T1000 (cell line): ENCODE measurements at places on chromosomes 5 and 9.

- DNase-seq = no peak
These were observed 46.4 kb upstream of the STK32A start for GRCh38 chr5:147188200-147189108.

DNA sequence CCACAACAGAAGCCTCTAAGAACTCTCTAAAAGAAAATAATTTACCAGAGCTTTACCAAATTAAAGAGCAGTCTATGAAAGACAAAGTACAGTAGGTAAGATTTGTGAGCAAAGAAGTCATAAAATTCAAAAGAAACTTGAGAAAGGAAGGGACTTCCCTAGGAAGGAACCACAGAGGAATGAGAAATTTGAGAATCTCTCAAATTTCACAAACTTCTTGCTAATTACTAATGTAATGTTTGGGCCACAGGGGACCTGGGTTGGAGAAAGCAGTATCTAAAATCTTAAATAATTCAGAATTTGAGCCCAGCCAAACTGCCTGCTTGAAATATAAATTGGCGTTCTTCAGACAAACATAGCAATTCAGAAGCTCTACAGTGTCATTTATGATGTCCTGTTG lies 225.0 kb upstream of the PRR16 start:
- DNase-seq = no peak

GRCh38 chr5:72355706-72356299 lies 35.6 kb downstream of the PTCD2 start:
- DNase-seq = no peak

- no peak for DNase-seq
These were observed 301.7 kb upstream of the PCSK5 start for GRCh38 chr9:75588808-75589207.

GRCh38 chr5:95958310-95959014 lies 3.2 kb downstream of the ELL2 start:
- DNase-seq = no peak

DNA sequence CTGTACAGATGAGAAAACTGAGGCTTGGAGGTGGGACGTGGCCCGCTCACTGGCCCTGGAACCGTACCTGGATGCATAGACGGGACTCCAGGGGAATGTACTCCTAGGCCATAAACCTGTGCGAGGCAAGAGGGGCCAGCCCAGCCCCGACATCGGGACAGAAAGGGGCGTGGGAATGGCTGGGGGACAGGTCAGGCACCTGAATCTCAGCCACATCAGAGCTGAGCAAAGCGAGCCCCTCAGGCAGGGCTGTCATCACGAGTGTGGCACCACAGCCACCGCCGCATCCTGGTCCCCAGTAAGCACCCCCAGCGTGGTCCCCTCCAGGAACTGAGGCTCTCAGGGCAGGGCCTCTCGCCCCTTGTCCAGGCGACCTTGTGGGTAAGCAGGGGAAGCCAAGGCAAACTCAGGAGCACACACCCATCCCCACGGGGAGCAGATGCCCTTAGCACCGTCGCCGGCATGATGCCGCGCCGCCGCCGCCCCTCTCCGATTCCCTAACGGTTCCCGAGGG lies 16.5 kb downstream of the NACC2 start:
- no peak for DNase-seq

- DNase-seq = no peak
These were observed 23.1 kb upstream of the FOXD1 start for GRCh38 chr5:73471654-73472053.

GRCh38 chr9:94860678-94861588 lies 134.4 kb downstream of the AOPEP start:
- DNase-seq = no peak

DNA sequence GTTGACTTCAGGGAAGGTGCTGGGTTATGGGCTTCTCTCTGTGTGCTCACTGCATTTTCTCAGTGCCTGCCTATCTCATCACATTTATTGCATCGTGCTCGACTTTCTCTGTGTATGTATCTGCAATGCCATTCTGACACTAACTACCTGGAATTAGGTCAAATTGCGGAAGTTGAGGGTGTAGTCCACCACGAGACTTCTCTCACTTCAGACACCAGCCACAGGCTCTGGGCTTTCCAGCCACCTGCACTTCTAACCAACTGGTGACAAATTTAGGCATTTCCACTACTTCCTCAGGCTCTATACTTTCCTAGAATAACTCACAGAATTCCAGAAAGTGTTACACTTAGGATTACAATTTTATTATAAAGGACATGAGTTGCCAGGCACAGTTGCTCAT lies 188.6 kb upstream of the ZNF608 start:
- DNase-seq = no peak

DNA sequence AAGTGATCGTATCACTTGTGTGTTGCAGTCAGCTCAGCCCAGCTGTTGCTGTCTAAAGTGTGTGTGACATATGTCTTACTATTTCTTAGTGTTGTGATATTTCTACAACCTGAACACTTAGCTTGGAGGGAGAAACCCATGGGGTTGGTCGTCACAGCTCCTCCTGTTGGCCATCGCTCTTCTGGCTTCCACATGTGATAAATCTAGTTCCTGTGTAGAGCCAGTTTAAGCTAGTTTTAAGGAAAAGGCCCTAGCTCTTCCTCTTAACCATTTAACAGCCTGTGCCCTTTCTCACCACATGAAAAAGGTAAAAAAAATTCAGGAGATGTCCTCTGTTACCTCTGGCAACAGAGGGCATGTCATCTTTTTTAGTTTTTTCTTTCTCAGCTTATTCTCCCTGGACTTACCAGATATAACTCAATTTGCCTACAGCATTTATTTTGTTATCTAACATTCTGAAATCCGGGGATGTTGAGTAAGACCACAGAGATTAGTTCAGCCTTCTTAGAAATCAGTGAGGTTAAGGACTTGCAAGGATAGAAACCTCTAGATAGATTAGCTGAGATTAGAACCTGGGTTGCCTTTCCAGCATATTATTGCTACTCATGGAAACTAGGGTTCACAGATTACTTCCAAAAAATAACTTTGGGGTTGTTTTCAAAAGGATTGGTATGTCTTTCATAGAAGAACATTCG lies 100.4 kb downstream of the GAPVD1 start:
- DNase-seq = no peak

GRCh38 chr5:9692576-9692975 lies 62.4 kb upstream of the TAS2R1 start:
- DNase-seq = no peak

DNA sequence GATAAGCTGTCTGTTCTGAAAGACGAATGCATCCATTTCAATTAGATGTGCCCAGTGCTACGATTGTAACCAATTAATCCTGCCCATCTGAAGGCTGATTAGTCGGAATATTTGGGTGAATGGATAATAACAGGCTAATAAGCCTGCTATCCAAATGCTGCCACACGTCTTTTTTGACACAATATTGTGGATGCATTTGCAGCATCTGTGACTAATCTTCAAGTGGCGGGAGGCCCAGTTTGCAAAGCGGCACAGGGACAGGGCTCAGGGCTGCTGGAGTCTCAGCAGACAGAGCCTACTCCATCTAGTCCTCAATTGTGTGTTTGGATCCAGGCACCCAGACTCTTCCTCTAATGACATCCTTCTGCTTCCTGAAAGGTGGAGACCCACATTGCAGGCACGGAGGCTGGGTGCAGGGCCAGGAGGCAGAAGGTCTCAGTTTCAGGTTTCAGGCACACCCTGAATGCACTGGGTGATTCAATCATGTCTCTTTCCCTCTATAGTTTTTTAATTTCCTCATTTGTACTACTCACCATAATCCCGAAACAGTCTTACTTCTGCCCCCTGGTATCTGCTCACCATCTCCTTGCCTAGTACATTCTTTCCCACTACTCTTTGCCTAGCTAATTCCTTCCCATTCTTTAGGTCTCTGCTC lies 169.6 kb downstream of the ASTN2 start:
- no peak for DNase-seq

DNA sequence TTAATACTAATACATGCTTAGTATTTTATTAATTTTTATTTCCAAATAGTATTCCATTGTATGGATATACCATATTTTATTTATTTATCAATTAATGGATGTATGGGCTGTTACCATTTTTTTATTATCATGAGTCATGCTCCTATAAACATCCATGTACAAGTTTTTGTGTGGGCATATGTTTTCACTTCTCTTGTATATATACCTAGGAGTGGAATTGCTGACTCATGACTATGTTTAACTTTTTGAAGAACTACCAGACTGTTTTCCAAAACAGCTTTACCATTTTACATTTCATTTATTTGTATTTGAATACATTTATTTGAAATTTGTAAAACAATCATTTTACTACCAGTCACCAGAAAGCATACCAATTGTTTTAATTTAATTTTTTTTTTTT lies 14.1 kb upstream of the LRRC19 start:
- DNase-seq = no peak

DNA sequence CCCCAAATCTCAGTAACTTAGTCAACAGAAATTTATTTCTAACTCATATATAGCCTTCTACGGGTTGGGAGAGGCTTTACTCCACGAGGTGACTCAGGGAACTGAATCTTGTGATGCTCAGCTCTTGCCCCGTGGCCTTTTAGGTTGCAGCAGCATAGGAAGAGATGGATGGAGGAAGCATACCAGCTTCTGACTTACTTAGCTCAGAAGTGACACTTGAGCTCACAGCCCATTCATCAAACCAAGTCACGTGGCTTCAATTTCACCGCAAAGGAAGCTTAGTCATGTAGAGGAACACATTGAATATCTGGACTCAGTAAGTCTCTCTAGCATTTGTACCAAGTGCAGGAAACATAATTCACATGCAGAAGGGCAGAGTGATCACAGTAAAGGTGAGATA lies 124.1 kb upstream of the KCNN2 start:
- DNase-seq = peak; percentile 18

- no peak for DNase-seq
These were observed at the start of gene MZB1 for GRCh38 chr5:139389701-139390638. Gene MZB1, minus strand, starts transcription at chr5:139389913. Its CDS starts 57 bp downstream, at chr5:139389856.

DNA sequence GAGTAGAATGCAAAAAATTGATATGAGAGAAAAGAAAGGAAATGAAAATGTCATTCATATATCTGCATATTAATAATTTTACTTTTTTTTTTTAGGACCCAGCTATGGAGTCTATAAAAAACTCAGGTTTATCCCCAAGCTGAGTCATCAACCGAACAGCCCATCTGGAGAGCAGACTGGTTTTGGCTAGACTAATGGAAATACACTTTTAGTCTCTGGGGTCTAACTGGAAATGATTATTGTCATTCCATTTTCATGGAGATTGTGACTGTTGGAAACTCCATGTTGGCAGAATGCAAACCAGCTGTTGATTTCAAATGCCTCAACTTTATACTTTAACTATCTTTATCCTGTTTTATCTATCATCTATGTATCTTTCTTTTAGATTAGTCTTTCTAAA lies 28.7 kb downstream of the ANXA1 start:
- DNase-seq = no peak

GRCh38 chr9:89374176-89374575 lies 55.9 kb downstream of the SECISBP2 start:
- no peak for DNase-seq

- no peak for DNase-seq
These were observed 55.2 kb downstream of the SLC1A3 start for GRCh38 chr5:36661456-36662220.

DNA sequence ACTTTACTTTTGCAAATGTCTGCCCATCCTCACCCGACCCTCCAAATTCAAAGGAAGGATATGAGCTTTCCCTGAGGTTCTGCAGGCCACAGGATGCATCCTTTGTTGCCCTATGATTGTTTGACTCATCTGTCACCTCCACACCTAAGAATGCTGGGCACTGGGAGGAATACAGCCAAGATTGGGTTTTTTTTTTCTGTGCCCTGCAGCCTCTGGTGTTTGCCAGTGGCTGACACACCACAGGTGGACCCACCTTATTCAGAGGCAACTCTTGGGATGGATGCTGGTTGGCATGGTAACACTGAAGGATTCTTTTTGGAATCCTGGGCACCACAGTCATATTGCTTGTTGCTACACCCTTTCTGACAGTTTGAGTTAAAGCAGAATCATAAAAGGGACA lies 29.7 kb downstream of the C9orf152 start:
- DNase-seq = no peak

- DNase-seq = no peak
These were observed 167.8 kb upstream of the CCNG1 start for GRCh38 chr5:163269624-163270023.

- DNase-seq = no peak
These were observed 16.8 kb upstream of the RAB14 start for GRCh38 chr9:121218357-121219027.

DNA sequence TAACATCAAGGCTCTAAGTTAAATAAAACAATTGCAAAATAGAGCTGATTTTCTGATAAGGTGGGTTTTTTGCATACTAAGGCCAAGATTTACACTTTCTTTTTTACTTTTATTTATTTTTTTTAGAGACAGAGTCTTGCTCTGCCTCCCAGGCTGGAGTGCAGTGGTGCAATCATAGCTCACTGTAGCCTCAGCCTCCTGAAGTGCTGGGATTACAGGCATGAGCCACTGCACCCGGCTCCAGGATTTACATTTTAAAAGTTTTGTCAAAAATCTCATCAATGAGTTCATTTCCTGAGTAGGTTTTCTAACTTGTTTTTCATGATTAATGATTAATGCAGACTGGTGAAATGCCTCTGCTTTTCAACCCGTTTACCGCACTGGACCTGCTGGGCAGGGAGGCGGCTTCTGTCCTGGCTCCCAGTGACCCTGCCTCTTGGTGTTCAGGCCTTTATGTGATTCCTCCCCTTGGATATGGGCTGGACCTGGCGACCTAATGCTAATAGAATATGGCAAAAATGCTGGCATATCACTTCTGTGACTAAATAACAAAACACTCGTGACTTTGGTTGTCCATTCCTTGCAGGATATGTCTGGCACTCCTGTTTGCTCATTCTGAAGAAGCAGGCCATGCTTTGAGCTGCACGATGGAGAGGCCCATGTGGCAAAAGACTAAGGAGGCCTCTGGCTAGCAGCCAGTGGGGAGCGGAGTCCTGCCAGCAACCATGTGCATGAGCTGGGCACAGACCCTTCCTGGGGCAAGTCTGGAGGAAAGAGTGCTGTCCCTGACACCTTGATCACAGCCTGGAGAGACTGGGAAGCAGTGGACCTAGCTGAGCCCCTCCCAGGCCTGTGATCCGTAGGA lies 72.2 kb upstream of the PTCH1 start:
- DNase-seq = no peak
